ENCODE measurements at places on chromosomes 4 and X.

GRCh38 chr4:127783955-127784770 lies 2.0 kb downstream of the HSPA4L start:
- no peak for DNase-seq

DNA sequence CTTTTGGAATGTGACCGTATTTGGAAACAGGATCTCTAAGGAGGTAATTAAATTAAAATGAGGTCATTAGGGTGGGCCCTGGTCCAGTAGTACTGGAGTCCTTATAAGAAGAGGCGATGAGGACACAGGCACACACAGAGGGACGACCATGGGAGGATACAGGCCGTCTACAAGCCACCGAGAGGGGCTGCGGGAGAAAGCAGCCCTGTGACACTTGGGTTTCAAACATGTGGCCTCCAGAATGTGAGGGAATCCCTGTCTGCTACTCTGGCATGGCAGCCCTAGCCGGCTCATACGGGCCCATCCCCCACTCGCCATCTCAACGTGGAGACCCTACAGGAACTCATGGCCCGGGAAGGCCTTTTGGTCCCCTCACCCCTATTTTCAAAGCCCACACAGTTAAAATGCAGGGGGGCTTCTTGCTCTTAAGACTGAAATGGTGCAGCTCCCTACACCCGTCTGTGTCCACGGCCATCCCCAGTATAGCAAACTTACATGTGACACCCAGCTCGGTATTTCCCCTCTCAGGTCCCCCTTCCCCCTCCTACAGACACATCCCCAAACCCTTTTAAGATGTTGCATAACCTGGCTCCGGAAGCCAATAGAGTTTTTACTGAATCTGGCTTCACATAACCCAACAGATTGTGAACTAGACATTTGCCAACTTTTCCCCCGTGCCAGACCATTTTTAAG lies 124.1 kb upstream of the TBL1X start:
- no peak for DNase-seq

DNA sequence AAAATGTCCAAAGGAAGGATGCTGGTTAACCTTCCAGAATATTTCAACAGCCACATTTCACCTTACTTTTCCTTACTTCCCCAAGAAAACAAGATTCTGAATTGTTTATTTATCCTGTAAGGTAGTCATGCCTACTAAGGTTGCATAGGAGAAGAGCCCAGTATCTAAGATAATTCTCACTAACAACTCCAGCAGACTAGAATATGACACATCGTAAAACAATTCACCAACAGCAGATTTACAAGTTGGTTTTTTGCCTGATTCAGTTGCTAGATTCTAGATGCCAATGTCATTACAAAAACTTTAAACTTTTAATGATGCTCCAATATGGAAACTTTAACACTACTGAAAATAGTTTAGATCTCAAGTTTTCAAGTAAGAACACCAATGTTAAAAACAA lies 176.4 kb downstream of the IL13RA2 start:
- DNase-seq: no peak

DNA sequence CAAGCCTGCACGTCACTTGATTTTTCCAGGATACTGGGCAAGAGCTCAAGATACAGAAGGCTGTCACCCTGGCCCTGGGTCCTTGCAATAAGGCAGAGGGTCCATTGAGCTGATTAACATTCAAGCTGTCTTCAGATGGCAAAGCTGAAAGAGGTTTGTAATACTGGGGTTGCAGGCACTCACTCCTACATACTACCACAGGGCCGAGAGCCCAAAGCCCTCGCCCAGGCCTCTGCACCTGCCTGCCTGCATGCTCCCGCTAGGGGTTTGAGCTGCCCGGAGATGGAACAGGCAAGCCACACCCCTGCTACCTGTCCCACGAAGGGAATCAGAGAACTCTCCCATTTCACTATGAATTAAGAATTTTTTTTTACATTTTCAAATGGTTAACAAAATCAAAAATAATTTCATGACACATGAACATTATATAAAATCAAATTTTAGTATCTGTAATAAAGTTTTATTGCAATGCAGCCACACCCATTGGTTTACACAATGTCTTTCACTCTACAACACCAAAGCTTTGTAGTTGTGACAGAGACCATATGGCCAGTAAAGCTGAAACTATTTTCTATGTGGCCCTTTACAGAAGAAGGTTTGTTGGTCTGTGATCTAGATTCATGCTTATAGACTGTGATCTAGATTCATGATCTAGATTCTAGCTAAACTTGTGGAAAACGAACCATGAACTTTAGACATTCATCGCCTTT lies 530.4 kb upstream of the IGFBP7 start:
- DNase-seq: no peak

- DNase-seq: peak; percentile 31
These were observed 16.2 kb downstream of the GPAT3 start for GRCh38 chr4:83552083-83552482.

- no peak for DNase-seq
These were observed 120.3 kb upstream of the AFF2 start for GRCh38 chrX:148380107-148380506.

- DNase-seq: no peak
These were observed 5.8 kb downstream of the TAFAZZIN start for GRCh38 chrX:154417157-154417556.

GRCh38 chr4:123380728-123381716 lies 15.6 kb upstream of the SPRY1 start:
- DNase-seq: no peak
